ENCODE measurements at places on chromosomes 1 and 21.

GRCh38 chr1:228387321-228387720, 19.3 kb downstream of the TRIM11 start:
- no peak for DNase-seq

GRCh38 chr1:24640288-24640687, 2.8 kb upstream of the SRRM1 start:
- no peak for DNase-seq

DNA sequence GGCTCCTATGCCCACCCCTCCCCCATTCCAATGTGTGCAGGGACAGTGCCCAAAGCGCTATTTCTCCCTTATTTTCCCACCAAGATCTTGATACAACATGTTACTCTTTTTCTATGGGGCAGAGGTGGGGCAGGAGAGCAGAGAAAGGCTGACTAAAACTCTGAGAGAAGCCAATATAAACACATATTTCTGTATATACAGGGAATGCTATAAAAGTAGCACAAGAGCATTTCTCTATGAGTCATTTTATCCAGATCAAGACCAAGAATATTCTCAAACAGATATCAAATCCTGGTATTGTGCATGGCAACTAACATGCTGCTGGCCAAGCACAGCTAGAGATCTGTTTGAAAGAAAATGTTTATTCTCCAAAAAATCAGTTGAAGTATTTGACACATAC, 7.3 kb downstream of the WDR26 start:
- DNase-seq: no peak

GRCh38 chr1:39687243-39687642, 4.0 kb downstream of the HPCAL4 start:
- no peak for DNase-seq

- DNase-seq: no peak
Observed at GRCh38 chr1:50123071-50123470, 14.4 kb downstream of the ELAVL4 start.

- DNase-seq: no peak
Observed at GRCh38 chr1:79629414-79629813, 622.9 kb upstream of the ADGRL4 start.

DNA sequence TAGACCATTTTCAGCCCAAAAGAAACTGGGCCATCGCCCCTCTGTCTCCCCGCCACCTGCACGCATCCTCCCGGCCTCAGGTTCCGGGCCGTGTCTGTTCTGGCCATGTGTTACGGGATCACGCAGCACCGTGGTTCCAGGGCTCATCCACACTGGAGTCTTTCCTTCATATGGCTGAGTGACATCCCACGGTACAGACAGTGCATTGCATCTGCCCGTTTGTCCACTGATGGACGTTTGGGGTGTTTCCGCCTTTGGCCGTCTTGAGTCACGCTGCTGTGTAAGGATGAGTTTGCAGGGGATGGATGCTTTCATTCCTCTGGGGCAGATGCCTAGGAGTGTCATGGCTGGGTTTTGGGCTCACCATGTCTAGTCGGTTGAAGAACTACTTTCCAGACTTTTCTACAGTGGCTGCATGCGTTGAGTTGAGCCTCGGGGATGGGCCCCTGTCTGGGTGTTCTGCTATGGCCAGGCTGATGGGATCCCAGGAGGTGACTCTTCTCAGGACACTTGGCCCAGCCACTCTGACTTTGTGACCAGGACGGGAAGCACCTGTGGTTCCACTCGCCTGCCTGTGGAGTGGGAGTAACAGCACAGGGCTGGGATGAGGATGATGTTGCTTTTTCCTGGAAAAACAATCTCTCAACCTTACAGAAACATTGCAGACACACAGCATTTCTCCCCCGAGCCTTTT, 16.8 kb downstream of the RRP1 start:
- no peak for DNase-seq

DNA sequence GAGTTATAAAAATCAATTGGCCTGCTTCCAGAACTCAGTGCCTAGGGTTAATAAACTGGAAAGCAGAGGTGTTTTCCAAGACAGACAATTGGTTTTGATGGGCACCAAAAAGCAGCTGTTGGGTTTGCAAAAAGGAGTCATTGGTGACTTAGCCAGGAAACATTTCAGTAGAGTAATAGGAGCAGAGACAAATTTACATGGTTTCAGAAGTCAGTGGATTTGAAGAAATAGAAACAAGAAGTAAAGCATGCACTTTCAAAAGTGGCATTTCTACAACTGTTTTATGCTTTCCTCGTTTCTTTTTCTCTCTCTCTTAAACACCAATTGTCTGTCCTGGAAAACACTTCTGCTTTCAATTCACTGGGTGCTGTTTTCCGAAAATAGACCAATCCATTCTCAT, 87.8 kb downstream of the GLUL start:
- DNase-seq: no peak

DNA sequence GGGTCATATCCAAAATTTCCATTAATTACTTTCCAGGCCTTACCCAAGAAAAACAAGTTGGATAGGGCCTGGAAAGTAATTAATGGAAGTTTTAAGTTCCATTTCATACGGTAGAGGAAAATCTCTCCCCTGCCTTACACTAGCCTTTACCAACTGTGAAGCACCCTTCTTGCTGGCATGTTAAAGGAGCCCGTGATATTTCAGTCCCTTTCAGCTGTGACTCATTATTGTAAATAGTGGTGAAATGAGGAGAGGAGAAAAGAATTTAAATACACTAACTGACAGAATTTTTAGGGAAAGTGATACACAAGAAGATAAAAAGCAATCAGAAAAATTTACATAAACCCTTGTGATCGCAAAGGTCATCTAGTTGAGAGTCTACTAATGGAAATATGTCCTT, 20.3 kb upstream of the KAZN start:
- DNase-seq: no peak

- no peak for DNase-seq
Observed at GRCh38 chr1:227242811-227243682, 75.2 kb downstream of the CDC42BPA start.

DNA sequence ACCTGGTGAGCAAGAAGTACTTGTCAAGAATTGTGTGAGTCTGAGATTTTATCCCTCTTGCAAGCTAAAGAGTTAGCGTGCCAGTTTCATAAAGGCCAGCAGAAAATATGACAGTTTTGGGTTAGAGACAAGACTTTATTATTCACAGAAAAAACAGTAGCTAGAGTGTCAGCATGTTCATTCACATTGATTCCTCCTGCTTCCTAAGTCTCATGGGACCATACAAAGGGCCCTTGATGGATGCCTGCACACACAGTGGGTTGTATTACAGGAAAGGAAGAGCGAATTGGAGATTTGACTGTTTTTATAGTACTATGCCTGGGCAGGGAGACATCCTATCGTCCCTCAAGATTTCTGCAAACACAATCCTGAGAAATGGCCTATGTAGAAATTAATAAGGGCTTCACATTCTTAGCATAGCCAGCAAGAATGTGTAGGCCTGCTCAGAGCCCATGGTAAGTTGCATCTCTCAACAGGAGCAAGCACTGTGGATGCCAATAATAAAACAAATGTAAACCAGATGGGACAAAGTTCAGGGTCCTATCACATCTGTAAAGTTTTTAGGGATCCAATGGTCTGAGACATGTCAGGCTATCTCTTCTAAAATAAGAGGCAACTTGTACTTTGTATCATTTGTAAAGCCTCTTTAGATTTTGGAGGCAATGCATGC, 4.0 kb upstream of the ASPM start:
- DNase-seq: no peak

- no peak for DNase-seq
Observed at GRCh38 chr1:100234432-100234831, 15.2 kb downstream of the DBT start.

GRCh38 chr1:174531751-174532150, 84.0 kb downstream of the GPR52 start:
- no peak for DNase-seq

GRCh38 chr21:31559368-31560119, 99.9 kb upstream of the SOD1 start:
- DNase-seq: peak; percentile 91

- DNase-seq: no peak
Observed at GRCh38 chr1:43671626-43672330, 21.8 kb downstream of the KDM4A start.

Data from forelimb muscle (tissue), 1 donor.